Esophagus squamous epithelium (tissue), 5 donors: ENCODE measurements at places on chromosomes 3 and 15.

DNA sequence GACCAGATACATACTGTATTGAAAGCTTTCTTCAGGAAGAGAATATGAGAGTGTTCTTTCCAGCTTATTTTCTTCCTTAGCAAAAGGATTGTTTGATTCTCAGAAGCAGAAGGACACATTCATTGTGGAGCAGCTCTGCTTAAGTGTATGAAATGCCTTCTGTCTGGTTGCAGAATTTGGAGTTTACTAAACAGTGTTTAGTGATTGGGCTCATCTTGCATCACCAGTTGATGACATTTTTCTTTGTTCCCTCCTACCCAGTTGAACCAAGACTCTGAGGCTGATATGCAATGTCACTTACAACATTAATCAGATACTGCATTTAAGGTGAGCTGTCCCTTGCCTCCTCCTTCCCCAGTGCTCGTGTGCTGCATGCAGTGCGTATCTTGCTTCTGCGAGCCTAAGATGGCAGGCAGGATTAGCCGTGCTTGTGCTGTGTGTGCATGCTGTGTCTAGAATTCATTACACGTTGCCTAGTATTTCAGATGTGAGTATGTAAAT lies 18.4 kb downstream of the ZBTB38 start:
- DNase-seq: no peak

DNA sequence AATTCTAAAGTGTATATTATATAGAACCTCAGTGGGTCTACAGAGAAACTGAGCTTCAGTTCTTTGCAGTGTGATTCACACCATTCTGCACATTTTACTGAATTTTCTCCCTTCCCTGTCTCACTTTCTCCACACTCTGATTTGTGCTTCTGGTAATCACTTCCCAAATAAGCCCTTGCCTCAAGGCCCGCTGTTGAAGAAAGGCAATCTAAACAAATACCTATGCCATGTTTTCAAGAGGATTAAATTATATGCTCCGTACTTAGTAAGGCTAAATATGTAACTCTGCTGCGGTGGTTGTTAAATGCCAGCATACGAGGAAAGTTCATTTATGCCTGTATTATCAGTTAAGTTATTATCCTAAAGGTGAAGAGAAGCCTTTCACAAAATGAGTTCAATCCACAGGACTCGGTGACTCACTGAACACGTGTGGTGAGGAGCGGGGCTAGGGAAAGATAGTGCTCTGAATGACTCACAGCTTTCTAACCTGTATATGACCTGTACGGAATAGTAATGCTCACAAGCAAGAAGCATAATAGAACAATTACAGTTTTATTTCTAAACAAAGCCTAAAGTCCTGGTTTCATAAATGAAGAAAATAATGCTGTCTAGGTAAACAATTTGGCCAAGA lies 25.1 kb downstream of the CNTN6 start:
- no peak for DNase-seq

GRCh38 chr3:106715286-106715685 lies 662.0 kb upstream of the CCDC54 start:
- DNase-seq: no peak

DNA sequence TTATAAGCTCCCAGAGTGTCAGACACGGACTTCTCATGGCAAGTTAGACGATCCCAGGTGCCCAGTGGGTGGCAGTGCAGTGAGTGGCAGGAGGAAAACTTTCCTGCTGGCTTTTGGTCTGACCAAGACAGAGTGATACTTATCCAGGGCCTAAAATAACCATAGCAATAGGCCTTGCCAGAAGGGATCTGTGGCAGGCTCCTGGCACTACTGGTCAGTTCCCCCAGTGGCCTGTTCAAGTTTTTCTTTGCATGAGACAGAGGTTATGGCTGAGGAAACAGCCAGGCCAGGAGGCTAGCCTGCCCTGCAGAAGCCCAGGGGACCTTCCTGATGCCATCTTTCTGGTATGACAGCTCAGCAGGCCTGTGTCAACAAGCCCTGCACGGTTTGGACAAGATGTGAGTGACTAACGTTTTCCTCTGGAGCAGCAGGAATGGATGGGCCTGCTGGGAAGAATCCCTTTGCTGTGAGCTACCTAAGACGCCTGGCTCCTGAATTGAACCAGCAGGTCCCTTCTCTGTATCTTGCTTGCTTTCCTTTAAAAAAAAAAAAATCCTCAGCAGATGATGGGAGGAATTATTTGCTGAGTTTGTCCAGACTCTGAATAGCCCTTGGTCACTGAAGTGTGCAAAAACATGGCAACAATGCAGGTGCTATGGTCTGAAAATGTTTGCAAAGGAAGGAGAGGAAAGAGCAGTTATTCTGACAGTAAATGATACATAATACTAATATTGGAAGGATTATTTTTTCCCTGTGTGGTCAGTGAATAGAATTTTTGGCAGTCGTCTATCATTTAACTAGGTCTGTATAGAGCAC lies 18.0 kb downstream of the SCG5 start:
- DNase-seq: no peak

- DNase-seq: no peak
Measured at GRCh38 chr3:61807865-61808276, 246.5 kb downstream of the PTPRG start.

DNA sequence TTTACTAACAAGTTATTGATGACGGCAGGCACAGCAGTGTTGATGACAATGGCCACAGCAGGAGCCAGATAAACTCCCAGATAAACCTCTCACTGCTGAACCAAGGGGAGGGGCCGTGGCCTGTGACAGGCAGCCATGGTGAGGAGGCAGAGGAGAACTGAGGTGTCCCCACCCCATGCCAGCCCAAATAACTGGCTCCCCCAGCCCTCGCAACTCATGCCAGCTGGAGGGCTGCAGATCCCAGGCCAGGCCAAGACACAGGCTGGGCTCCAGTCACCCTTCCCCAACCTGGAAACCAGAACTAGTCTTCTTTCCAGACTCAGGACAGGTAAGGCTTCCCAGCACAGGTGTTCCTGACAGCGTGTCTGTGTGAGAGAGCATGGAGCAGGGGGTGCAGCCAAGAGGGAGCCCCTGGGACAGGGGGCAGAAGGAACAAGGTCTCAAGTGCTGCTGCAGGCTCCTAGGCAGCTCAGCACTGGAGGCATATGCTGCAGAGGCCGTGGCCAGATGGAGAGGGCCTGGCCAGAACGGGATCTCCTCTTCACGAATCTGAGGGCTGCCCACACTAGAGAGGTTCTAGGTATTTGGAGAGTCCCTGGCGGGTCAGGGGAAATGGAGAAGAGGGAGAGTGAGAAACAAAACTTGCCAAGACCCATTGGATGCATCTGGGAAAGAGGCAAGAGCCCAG lies 15.9 kb downstream of the PLA2G4F start:
- no peak for DNase-seq

GRCh38 chr3:59884409-59884808 lies 834.6 kb upstream of the CFAP20DC start:
- DNase-seq: no peak
